ENCODE measurements at places on chromosomes 11 and 22. TPM values are rescaled to one million over a fixed set of nuclear protein-coding genes. Genes with fewer than 3 reads are reported as not detected.

OR10A6 gene
- not detected for total RNA-seq

PHOX2A gene
- total RNA-seq, result not detected

OR8K3 gene
- not detected for total RNA-seq

RAB1B gene
- 146 TPM for total RNA-seq

GRCh38 chr11:12185106-12185690 is 74.8 kb downstream of the MICAL2 start:
- DNase-seq, result no peak

GRCh38 chr11:22624742-22625447 is 728 bp downstream of the FANCF start:
- DNase-seq, result peak; percentile 73

DNA sequence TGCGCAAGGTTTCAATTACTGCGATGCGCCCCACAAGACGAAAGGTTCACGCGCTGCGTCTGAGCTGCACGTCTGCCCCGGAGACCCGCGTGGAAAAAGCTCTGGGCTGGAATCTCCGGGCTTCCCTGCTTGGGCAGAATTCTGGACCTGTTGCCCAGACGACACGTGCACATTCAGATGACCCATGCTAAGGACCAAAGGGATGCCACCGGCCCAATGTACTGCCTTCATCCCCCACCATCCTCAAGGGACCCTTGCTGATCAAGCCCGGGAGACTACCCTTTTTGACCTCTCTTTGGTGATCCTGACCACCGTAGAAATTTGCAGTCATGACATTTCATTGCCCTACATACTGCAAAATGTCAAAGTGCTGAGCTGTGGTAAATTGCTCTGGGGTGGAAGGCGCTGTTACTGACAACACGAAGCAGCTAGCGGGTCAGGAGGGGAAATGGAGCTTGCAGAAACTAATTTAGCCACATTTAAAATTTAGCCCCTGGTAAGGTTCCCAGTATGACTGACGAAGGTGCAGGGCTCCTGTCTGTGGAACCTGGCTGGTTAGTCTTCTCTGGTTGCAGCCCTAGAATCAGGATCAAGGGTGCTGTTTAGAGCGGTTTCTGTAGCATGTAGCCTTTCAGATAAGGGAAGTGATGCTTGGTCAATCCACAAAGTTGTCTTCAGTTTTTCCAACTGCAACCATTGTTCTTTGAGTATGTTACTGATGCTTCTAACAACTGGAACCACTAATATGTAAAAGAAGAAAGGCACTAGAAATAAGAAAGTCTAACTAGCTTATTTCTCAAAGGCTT is 81.9 kb downstream of the PRR5L start:
- no peak for DNase-seq

DNA sequence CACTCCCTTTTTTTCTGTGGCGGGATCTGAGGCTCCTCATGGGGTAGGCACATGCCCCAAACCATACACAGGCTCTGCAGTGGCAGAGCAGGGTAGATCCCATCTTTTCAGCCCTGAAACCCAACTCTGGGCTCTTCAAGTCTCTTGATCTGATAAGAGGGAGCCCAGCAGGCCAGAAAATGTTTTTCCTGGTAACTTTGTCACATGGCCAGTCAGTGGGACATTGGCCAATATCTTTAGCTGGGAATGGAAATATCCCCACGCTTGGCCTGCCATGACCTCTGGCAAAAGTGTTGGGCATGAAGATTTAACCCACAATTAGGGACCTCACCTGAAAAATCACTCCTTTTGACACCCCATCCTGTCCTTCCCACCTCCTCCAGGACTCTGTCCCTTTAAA is 8.1 kb downstream of the INPP5J start:
- no peak for DNase-seq

- peak; percentile 50 for DNase-seq
Observed at GRCh38 chr11:119755356-119756071, 26.5 kb upstream of the NECTIN1 start.

GRCh38 chr11:7442588-7443215 is 42.6 kb upstream of the OLFML1 start:
- DNase-seq, result peak; percentile 78

- peak; percentile 76 for DNase-seq
Observed at GRCh38 chr11:94325681-94326080, 21.3 kb downstream of the IZUMO1R start.
